T47D (cell line): ENCODE measurements at places on chromosomes 4 and X.
A peak's percentile ranks its signal among the peaks of the same experiment; 100 is the strongest.

DNA sequence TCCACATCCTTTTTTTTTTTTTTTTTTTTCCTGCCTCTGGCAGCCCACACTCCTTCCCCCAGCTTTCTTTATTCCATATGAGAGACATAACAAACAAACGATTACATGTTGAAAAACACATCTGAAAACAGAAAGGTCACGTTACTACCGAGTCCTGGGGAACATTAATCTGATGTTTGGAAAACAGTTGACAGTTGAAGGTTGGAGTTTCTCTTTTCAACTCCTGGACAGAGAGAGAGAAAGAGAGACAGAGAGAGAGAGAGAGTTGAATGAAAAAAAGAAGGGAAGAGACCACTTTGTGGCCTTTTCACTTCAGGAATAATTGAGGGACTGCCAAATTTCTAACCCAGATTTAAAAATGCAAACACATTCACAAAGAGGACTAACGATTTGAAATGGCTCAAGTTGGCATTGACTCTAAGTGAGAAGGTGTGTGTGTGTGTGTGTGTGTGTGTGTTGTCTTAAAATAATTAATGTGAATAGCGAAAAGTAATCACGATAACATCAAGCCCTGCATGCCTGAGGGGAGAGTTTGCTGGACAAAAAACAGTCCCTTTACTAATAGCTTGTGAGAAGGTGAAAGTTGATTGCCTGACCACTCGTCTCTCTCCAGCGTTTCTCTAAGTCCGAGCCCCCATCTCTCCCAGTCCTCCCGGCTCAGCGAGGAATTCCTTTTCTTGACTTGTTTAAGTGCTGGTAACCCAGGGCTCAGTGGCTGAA lies 67.3 kb downstream of the FBXO8 start:
- no peak for DNase-seq

DNA sequence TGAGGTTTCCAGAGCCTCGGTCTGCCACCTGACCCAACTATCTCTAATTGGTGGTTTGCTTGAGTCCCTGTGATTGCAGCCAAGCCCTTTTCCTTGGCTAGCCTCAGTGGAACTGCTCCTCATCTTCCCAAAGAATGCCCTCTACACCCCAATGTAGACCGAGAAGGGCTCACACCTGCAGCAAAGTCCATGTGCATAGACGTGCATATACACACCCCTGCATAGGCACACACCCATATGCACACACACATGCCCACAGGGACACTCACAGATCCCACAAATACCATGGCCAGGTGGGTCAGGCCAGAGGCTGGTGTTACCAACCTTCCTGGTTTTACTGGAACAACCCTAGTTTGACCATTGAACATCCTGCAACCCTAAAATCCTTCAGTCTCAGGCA lies 332 bp downstream of the AWAT2 start:
- DNase-seq: no peak

- no peak for DNase-seq
Observed at GRCh38 chrX:91079342-91080114, 355.1 kb upstream of the PABPC5 start.

DNA sequence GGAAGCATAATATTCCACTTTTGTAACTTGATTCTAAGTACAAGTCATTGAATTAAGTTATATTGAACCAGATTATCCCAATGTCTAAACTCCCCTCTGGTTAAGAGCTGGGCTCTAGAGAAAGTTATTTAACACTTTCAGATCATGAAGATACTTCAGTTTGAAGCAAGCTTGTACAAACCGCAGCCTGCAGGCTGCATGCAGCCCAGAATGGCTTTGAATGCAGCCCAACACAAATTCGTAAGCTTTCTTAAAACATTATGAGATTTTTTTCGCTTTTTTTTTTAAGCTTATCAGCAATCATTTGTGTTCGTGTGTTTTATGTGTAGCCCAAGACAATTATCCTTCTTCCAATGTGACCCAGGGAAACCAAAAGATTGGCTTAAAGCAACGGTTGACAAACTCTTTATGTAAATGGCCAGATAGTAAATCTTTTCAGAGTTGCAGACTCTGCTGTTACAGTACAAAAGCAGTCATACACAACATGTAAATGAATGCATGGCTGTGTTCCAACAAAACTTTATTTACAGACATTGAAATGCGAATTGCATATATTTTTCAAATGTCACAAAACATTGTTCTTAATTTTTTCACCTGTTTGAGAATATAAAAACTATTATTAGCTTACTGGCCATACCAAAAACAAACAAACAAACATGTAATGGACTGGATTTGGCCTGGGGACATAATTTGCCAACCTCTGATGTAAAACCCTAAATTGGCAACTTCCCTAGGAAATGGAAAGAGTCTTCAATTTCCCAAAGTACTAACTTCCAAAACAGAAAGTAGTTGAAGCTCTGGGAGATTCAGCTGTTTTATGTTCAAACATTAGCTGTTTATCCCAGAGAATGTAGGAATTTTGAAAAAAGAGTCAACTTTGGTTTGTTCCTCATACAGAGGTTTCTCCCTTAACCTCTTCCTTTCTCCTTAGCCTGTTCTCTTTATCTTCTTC lies 201.1 kb upstream of the MBNL3 start:
- DNase-seq: no peak

GRCh38 chr4:109350121-109350520 lies 47.7 kb upstream of the COL25A1 start:
- no peak for DNase-seq

DNA sequence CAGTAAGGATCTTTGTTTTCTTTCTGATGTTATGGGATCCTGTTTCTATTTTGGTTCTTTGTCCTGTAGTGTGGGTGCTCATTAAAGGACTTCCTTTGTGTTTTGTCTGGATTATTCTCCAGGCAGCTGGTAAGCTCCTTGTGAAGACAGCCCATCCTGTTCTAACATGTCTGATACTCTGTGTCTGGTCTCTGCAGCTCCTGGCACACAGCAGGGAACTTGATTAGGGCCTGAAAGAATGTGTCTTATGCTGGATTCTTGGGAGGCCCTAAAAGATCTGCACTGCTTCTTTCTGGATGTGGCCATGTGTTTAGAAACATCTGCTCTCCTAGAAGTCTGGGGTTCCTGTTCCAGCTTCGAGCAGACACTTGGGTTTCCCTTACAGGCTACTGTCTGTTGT lies 38.1 kb upstream of the ATXN3L start:
- no peak for DNase-seq

GRCh38 chr4:190020790-190021717 lies 6.0 kb downstream of the FRG2 start:
- DNase-seq: peak; percentile 94

- DNase-seq: no peak
Observed at GRCh38 chr4:6990661-6991060, 52.5 kb upstream of the TADA2B start.

GRCh38 chr4:110411574-110412011 lies 64.4 kb upstream of the ENPEP start:
- no peak for DNase-seq

DNA sequence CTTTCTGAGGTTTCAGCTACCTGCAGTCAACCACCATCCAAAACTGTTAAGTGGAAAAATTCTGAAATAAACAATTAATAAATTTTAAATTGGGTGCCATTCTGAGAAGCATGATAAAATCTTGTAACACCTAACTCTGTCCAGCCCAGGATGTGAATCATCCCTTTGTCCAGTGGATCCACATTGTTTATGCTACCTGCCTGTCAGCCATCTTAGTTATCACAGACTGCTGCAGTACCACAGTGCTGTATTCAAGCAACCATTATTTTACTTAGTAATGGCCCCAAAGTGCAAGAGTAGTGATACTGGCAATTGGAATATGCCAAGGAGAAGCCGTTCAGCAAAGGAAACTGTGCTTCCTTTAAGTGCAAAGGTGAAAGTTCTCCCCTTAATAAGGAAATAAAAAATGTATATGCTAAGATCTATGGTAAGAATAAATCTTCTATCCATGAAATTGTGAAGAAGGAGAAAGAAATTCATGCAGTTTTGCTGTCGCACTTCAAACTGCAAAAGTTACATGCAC lies 20.6 kb downstream of the CAMK2D start:
- no peak for DNase-seq

- DNase-seq: no peak
Observed at GRCh38 chr4:47551682-47552081, 66.6 kb downstream of the ATP10D start.
